RWPE2 (cell line): ENCODE measurements at places on chromosomes 16 and 17.
A peak's percentile ranks its signal among the peaks of the same experiment; 100 is the strongest.

GRCh38 chr17:10699856-10700255 is 2.5 kb downstream of the ADPRM start:
- DNase-seq: no peak

- no peak for DNase-seq
Observed at GRCh38 chr17:66411520-66411919, 109.1 kb downstream of the PRKCA start.

GRCh38 chr16:4152267-4152666 is 36.0 kb upstream of the ADCY9 start:
- DNase-seq: no peak

DNA sequence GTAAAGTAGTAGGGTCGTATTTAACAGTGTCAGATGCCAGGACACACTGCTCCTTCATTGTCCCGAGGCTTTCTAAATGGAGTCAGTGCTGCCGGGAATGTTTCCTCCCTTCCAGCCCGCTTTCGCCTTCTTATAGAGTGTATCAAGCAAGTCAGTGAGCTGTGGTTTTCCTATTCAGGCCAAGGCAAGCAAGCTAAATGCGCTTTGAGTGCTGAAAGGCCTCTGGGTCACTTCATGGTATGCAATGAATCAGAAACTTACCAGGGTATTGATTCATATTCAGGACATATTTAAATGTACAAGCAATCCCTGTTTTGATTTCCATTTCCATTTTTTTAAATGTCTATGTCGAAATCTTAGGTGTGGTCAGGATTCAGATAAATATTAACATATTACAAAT is 327.9 kb upstream of the SOX9 start:
- DNase-seq: peak; percentile 76

DNA sequence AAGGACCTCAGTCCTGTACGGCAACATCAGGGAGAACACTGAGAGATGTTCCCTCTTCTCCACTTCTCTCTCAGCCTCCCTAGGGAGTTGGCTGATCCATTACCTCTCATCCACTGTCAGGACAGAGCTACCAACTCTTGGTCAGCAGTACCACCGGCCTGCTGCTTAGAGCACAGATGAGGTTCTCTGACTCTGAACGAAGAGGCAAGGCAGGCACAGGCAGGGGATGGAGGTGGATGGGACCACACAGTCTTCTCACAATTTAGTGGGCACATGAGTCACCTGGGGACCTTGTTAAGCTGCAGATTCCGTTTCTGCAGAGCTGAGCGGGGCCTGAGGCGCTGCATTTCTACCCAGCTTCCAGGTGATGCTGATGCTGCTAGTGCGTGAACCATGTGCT is 128.6 kb upstream of the CCL2 start:
- DNase-seq: no peak

DNA sequence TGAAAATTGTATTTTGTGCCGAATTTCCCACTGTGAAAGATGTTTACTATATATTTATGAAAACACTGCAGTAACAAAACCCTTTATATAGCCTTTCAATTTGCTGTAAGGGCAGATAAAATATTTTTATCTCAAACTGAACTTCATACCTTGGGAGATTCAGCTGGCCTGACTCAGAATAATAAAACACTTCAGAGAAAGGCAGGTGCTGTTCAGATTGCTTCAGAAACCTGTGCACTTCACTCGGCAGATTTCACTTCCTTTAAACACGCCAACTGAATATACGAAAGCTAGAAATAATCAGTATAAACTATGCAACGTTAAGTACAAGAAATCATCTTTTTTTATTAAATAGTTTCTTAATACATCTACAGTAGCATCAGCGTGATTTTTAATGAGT is 839.1 kb upstream of the RBFOX1 start:
- no peak for DNase-seq
